A673 (cell line): ENCODE measurements at places on chromosomes 5 and 9. TPM values are rescaled to one million over a fixed set of nuclear protein-coding genes. Genes with fewer than 3 reads are reported as not detected.

The C5orf24 gene
- total RNA-seq, result 66.4 and 67.6 TPM in 2 replicates

The SHISAL2B gene
- not detected in 2 replicates for total RNA-seq

The CFAP157 gene
- not detected in 2 replicates for total RNA-seq

GRCh38 chr9:13118313-13118712 lies 161.2 kb downstream of the MPDZ start:
- H3K4me3 ChIP-seq, result no peak overlapping the region
- peaks cover 7% of the 10 kb centered on the region for H3K36me3 ChIP-seq
- H3K27ac ChIP-seq, result no peak overlapping the region

DNA sequence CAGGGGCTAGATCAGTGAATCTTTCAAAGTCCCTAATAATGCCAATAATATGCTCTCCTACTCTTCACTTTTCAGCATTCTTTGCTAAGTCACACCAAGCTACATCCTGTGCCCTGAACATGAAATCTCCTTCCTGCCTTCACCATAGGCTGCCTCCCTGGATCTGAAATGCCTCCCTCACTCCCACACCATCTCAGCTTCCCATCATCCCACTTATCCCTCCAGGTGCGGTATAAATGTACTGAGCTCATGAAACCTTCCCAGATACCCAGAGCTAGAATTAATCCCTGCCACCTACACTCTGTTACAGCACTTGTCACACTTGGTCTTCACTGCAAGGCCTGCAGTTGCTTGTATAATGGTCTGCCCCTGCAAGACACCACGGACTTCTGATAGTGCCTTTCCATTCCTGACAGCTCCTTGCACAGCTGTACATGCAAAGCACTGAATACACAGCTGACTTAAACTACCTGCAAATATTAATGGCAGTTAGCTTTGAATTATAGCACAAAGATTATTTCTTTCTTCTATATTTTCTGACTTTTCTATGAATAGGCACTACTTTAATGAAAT lies 250.4 kb downstream of the EBF1 start:
- no peaks in the 10 kb centered on the region for H3K27me3 ChIP-seq
- DNase-seq, result no peak
- H3K27ac ChIP-seq, result no peak overlapping the region
- no peaks in the 10 kb centered on the region for H3K4me1 ChIP-seq

DNA sequence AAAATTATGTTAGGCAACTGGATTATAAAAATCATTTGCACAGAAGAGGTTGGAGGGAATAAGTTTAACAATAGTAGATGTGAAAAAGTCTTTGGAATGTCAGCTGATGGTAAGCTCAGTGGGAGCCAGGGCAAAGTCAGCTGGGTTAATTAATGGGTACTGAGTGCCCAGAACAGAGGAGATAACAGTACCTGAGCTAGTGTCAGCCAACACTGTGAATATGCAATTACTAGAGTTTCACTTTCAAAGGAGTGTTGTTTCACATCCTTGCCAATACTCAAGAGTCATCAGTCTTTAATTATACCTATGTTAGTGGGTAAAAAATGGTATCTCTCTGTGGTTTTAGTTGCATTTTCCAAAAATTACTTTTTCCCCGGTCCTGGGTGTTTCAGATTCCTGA lies 135.1 kb downstream of the KIF4B start:
- DNase-seq, result no peak
- no peaks in the 10 kb centered on the region for H3K36me3 ChIP-seq
- peaks cover 6% of the 10 kb centered on the region for H3K4me1 ChIP-seq
- no peaks in the 10 kb centered on the region for H3K27me3 ChIP-seq
- no peak overlapping the region for H3K27ac ChIP-seq
- H3K4me3 ChIP-seq, result no peak overlapping the region

- H3K27me3 ChIP-seq, result no peaks in the 10 kb centered on the region
- H3K4me1 ChIP-seq, result no peaks in the 10 kb centered on the region
- H3K4me3 ChIP-seq, result no peak overlapping the region
- H3K27ac ChIP-seq, result no peak overlapping the region
These were observed 20.3 kb upstream of the NINJ1 start for GRCh38 chr9:93154293-93154903.

DNA sequence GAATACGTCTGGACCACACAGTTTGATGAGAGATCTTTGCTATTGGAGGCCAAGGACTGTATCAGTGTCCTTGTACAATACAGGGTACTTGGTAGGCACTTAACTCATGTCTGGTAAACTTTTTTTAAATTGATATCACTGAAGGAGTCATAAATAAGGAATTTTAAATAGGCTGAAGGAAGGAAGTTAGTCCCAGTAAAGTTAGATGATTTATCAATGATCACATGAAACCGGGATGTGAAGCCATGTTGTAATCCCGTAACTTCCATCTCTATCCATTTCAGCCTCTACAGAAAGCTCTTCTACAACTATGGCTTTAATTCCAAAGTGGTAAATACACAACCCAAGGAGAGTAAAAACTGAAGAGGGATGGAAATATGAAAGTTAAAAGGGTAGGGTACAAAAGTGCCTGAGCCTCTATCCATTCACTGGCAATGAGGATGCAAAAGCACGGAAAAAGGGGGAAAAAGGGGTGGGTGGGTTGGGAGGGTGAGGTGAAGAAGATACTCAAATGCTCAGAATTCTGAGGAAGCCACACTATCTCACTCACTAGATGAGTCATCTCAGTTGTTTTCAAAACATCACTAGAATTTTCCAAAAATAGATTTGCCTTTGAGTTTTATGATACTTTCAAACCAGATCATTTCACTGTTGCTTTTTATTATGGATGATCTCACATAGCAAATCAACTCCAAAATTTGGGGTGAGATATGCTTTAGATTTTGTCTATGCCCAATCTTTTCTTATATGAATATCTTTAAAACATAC lies 1053.5 kb downstream of the NR2F1-AS1 start:
- no peak overlapping the region for H3K4me3 ChIP-seq
- no peaks in the 10 kb centered on the region for H3K27me3 ChIP-seq
- H3K27ac ChIP-seq, result no peak overlapping the region
- no peaks in the 10 kb centered on the region for H3K36me3 ChIP-seq
- no peaks in the 10 kb centered on the region for H3K4me1 ChIP-seq
- DNase-seq, result no peak

DNA sequence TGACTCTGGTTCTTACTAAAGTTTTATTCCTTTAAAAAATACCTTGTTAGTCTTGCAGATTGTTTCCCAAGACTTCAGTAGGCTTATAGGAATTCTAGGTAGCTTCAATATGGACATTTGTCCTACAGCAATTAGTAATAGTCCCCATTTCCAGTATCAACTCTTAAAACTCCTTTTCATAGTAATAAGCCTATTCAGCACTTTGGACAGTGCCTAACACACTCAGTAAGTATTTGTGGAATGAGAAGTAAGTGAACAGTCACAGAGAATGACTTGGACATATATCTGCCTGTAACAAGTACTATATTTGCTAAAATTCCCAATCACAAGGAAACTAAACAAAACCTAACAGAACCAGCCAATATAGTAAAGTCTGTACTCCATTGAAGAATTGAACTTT lies 1291.8 kb upstream of the DMAC1 start:
- no peaks in the 10 kb centered on the region for H3K4me1 ChIP-seq
- no peak overlapping the region for H3K27ac ChIP-seq
- no peak for DNase-seq
- H3K4me3 ChIP-seq, result no peak overlapping the region

DNA sequence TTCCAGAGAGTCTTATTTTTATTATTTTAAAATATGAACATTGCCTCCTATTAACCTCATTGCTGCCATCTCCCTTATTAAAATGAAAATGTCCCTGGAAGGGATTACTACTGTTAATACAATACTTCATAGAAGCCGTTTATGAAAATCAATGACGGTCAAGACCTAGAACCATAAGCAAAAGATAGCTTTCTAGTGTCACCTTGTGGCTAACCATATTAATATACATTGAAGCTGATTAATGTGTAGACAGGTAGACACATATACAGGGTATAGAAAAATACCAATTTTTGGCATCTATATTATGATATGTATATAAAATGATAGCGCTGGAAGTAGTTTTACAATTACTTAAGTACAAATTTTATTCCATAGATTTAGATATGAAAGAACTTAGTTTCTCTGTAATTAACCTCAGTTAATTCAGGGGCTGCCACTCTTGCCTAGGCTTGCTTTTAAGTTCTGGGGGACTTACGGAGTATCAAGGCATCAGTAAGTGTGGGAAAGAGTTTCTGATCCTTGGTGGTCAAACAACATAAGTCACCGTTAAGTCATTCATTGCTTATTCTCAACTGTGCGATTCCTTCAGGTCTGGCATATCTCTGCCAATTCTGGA lies 2.5 kb upstream of the YTHDC2 start:
- peaks cover under 1% of the 10 kb centered on the region for H3K36me3 ChIP-seq
- H3K4me1 ChIP-seq, result peaks cover 6% of the 10 kb centered on the region
- peaks cover 7% of the 10 kb centered on the region for H3K27me3 ChIP-seq
- H3K27ac ChIP-seq, result no peak overlapping the region
- H3K4me3 ChIP-seq, result no peak overlapping the region

DNA sequence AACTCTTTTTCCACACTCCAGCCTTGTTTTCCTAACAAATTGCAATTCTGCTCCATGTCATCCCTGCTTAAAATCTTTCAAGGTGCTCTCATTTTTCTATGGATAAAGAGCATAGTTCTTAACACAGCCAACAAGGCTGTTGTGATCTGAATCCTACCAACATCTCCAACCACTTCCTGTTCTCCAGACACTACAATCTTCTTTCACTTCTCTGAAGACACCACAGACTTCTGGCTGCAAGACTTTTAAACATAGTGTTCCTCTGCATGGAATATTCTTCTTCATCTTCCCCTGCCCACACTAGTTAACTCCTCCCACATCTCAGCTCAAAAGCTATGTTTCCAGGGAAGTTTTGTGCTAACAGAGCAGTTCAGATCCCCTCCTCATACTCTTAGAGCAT lies 404.8 kb downstream of the MAN2A1 start:
- H3K36me3 ChIP-seq, result no peaks in the 10 kb centered on the region
- no peak overlapping the region for H3K27ac ChIP-seq
- no peak overlapping the region for H3K4me3 ChIP-seq

GRCh38 chr9:71629578-71630215 lies 138.6 kb downstream of the CEMIP2 start:
- no peak for DNase-seq
- H3K27me3 ChIP-seq, result no peaks in the 10 kb centered on the region
- no peaks in the 10 kb centered on the region for H3K36me3 ChIP-seq
- H3K4me3 ChIP-seq, result no peak overlapping the region
- no peaks in the 10 kb centered on the region for H3K4me1 ChIP-seq
- no peak overlapping the region for H3K27ac ChIP-seq

DNA sequence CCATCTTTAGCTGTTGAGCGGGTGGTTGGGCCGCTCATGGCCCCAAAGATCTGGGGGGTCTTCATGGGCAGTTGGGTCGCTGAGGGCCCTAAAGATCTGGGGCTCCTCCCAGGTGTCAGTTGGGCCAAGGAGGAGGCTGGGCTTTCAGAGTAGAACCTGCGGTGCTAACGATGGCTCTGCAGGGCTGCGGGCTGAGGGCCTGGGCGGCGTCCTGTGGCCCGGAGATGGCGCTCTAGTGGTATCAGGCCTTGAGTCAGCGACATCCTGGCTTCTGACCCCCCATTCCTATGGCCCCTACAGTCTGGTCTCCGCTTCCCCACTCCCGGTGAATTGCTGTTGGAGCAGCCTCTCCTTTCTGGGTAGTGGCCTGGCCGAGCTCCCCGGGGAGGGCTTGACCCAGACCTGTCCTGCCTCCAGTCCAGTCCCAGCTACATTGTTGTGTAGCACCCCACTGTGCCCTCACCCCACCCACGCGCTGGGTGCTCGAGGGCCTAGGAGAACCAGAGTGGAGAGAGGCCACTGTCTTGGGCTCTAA lies 640 bp downstream of the C5orf58 start:
- H3K27me3 ChIP-seq, result peaks cover 8% of the 10 kb centered on the region
- no peak overlapping the region for H3K27ac ChIP-seq
- H3K4me1 ChIP-seq, result no peaks in the 10 kb centered on the region

DNA sequence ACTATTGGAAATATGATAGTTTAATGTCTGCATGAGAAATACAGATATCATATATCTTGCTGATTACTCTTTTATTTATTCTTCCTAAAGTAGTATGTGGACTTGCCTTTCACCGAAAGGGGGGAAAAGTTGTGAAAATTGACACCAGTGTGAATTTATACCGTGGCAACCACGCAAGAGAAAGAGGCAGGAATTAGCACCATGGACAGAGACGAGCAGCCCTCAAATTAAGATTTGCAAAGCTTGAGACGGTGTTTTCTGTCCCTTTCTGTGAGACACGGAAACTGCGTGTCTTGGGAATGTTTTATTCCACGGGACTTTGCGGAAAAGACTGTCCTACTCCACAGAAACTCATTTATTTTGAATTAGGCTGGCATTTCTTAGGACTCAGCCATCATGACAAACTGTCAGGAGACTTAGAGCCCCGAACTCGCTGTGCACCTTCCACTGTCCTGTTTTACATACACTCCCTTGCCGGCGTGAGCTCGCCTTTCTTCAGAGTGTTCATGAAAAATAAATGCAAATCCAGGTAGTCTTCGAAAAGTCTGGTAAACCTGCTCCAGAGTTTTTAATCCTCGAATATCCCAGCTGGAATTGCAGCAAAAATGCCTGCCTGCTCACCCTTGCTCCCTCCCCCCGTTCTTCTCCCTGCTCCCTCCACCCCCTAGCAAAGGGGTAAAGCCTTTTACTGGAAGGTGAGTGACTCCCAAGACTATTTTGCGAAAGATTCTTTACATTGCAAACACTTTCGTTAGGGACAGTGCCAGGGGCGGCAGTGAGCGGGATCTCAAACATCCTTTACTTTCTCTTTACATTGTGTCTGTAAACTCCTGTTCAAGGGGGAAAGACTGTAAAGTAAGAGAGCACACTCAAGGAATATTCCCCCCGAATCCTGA lies 3.8 kb upstream of the ELAVL2 start:
- H3K4me1 ChIP-seq, result no peaks in the 10 kb centered on the region
- H3K27me3 ChIP-seq, result peaks cover 17% of the 10 kb centered on the region
- no peak overlapping the region for H3K27ac ChIP-seq
- no peak overlapping the region for H3K4me3 ChIP-seq
- no peaks in the 10 kb centered on the region for H3K36me3 ChIP-seq

DNA sequence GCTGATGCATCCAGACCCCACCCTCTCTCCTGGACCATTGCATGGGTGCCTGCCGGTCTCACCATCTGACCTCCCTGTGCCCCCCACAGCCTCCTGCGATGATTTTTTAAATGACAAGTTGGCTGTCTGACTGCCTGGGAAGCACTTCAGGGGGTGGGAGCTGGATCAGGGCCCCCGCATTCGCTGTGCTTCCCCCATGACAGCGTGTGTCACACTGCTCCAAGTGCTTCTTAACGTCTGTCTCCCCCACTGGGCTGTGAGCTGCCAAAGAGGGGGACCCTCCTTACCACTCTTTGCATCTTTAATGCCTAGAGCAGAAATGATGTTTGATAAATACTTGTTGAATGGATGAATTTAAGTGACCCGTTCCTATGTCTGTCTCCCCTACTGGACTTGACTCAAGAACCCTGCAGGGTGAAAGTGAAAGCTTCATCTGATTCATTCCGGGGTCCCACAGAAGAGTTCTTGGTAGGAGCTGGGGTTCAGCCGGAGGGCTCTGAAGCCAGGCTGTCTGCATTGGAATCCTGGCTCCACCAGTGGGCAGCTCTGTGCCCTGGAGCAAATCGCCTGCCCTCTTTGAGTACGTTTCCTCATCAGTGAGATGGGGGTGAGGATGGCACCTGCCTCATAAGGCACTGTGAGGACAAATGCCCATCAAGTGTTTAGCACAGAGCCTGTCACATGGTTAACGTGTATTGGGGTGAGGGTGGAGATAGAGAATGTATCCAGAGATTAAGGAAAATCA lies 7.6 kb upstream of the EGR1 start:
- no peaks in the 10 kb centered on the region for H3K36me3 ChIP-seq
- no peaks in the 10 kb centered on the region for H3K27me3 ChIP-seq
- no peaks in the 10 kb centered on the region for H3K4me1 ChIP-seq
- H3K4me3 ChIP-seq, result no peak overlapping the region
